ENCODE measurements at places on chromosomes 1 and 21. TPM values are rescaled to one million over a fixed set of nuclear protein-coding genes. Genes with fewer than 3 reads are reported as not detected.

Gene SLC35F3
- total RNA-seq: 4.6 TPM

GRCh38 chr1:184791550-184791900 is 36.9 kb upstream of the EDEM3 start:
- no peak for DNase-seq

Gene RAB13
- 57.3 TPM for total RNA-seq

GRCh38 chr21:37473491-37473890 is 106.9 kb downstream of the DYRK1A start:
- no peak for DNase-seq

Gene MMEL1
- total RNA-seq: 1.3 TPM
